Stimulated activated CD4-positive, alpha-beta T cell treated with anti-CD3 and anti-CD28 coated beads, TNF-alpha, amount 100 ng/mL, for 4 hours (primary cell): ENCODE measurements at places on chromosomes 3 and 15.

- no peak for DNase-seq
Measured at GRCh38 chr15:41969851-41970431, 2.4 kb downstream of the EHD4 start.

DNA sequence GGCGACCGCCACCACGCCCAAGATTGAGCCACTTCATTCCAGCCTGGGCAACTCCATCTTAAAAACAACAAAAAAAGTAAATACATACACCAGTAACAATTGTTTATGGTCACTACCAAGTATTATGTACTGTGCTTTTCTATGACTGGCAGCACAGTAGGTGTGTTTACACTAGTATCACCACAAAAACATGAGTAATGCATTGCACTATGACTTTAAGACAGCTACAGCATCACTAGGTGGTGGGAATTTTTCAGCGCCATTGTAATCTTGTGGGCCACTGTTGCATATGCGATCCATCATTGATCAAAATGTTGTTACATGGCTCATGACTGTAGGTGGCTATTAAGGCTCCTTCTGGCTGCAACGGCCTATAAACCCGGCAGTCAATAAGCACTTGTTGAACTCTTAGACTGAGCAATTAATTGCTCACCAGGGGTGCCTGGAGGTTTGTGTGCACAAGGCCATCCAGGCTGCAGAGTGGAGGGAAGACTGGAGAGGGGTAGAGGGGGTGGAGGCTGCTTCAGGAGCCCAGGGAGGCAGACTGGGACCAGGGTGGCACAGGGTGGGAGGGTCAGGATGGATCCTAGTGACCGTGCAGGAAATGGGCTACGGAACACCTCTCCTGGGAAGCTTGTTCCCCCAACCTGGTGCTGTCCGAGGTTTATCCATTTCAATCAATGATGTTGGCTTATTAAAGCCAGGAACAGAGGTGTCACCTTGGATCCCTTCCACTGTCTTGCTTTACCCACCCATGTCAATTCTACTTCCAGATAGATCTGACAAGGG, 17.9 kb upstream of the COPG1 start:
- no peak for DNase-seq

DNA sequence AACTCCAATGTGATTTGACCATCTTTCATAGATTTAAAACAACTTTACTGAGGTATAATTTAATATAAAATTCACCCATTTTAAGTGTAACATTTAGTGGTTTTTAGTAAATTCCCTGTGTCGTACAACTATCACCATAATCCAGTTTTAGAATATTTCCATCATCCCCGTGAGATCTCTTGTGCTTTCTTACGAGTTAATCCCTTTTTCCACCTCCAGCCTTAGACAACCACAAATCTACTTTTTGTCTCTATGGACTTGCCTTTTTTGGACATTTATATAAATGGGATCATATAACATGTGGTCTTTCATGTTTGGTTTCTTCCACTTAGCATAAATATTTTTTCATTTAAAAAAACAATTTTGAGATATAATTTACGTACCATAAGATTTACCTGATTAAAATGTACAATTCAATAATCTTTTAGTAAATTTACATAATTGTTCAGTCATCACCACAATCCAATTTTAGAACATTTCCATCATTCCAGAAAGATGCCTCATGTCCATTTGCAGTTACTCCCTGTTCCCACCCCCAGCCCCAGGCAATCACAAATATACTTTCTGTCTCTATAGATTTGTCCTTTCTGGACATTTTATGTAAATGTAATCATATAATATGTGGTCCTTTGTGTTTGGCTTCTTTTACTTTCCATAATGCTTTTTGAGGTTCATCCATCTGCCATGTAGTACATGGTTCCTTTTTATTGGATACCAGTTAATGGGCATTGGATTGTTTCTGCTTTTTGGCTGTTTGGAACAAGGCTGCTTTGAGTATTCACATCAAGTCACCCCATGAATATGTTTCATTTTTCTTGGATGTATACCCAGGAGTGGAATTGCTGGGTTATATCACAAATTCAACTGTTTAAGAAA, 3.1 kb downstream of the OXSR1 start:
- DNase-seq: no peak

GRCh38 chr15:65907661-65908060, 38.4 kb downstream of the RAB11A start:
- DNase-seq: no peak

DNA sequence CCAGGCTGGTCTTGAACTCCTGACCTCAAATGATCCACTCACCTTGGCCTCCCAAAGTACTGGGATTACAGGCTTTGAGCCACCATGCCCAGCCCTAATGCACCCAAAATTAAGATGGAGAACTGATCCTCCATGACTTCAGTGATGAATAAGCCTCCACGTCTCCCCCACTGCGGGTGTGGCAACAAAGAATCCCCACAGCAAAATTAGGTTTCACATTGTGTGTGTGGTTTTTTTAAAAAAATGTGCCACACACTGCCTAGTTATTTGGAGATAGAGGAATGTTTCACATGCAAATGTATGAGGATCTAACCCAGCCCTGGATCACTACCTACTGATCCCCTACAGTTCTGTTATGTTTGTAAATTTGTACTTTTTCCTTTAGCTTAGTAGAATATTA, 17.3 kb downstream of the HDAC11 start:
- DNase-seq: no peak

GRCh38 chr3:77945320-77945719, 905.4 kb downstream of the ROBO2 start:
- no peak for DNase-seq

DNA sequence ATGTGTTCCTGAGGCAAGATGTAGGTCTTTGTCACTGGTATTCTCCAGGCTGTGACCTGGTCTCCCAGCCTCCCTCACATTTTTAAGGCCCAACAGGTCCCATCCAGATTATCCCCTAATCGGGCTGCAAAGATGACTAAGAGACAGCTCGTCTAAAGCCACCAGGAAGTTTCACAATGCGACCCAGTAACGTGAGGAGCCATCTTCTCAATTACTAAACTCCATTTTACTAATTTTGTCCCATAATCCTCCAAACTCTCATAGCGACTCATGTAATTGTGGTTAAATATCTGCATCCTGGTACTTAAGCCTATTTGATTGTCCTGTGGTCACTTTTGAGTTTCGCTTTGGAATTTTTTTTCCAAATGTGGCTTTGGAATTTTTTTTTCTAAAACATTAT, 8.7 kb upstream of the PLA2G4F start:
- no peak for DNase-seq

- DNase-seq: no peak
Measured at GRCh38 chr15:80942746-80943565, 46.7 kb downstream of the MESD start.
